ENCODE measurements at places on chromosomes 4 and X.

DNA sequence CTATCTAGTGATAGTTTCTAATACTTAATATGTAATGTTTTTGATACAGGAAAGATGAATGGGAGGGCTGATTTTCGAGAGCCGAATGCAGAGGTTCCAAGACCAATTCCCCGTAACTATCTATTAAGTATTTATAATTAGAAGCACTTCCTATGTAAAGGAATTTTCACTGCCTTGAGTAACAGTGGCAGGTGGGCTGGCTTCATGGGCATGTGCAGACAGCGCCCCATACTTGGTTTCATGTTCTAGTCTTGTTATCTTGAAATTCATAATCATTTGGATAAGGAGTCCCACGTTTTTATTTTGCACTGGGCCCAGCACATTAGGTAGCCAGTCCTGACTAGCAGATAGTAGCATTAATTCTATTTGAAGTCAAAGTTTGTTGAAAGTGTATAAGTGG is 1.7 kb downstream of the OCIAD1 start:
- no peak for DNase-seq

GRCh38 chrX:40531056-40531826 is 49.5 kb upstream of the ATP6AP2 start:
- DNase-seq = no peak

- DNase-seq = no peak
Observed at GRCh38 chrX:32995427-32995826, 215.9 kb downstream of the DMD start.

DNA sequence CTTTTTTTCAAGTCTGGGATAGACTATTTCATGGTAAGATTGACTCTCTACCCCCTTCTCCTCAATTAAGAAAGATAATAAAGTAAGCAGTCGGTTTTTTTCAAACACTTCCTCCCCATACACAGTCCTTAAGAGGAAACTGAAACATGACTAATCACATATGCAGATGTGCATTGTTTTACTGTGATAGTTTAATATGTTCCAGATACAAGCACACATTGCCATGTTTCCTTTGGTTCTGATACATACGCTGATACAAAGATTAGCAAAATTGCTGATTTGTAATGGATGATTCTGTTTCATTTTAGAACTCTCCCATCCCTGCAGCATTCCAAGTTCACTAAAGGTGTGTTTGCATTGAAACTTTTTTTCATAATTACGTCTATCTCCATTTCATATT is 76.1 kb downstream of the FBXO8 start:
- DNase-seq = no peak

DNA sequence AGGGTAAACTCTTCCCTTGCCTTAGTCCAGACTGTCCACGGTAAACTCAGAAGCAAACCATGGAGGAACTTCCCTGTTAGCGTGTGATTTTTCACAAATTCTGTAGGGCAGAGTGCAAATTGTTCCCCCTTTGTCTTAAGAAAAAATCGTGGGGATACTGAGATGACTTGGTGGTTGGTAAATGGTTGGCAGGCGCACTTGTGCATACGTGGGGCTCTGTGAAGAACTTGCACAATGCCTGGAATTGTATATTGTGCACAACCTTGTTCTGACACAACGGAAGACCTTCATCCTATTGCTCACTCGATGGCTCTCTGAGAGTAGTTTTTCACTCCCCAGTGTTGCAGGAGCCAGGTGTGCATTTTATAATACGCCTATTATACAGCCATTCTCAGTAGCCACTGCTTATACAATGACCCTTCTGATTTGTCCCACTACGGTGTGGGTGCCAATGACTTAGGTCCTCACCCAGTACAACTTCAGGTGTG is 150.0 kb downstream of the SPRY1 start:
- DNase-seq = no peak

GRCh38 chr4:156705311-156705710 is 266.3 kb downstream of the PDGFC start:
- no peak for DNase-seq

GRCh38 chrX:45300638-45301037 is 100.0 kb upstream of the DIPK2B start:
- no peak for DNase-seq

- no peak for DNase-seq
Observed at GRCh38 chr4:186158966-186159365, 32.4 kb upstream of the CYP4V2 start.

- no peak for DNase-seq
Observed at GRCh38 chrX:24480400-24480865, 15.3 kb downstream of the PDK3 start.

- peak; percentile 70 for DNase-seq
Observed at GRCh38 chrX:12956704-12957534, 18.0 kb upstream of the TMSB4X start.

- no peak for DNase-seq
Observed at GRCh38 chrX:71581210-71581609, 3.0 kb downstream of the GCNA start.

- DNase-seq = no peak
Observed at GRCh38 chr4:165379678-165380064, 863 bp downstream of the CPE start.

- DNase-seq = no peak
Observed at GRCh38 chr4:145298885-145299284, 118.5 kb upstream of the OTUD4 start.

- DNase-seq = no peak
Observed at GRCh38 chrX:7983581-7983980, 56.4 kb upstream of the PNPLA4 start.

- no peak for DNase-seq
Observed at GRCh38 chrX:118593407-118593806, 97.8 kb downstream of the DOCK11 start.

GRCh38 chr4:113555868-113556267 is 205.7 kb downstream of the CAMK2D start:
- no peak for DNase-seq

- no peak for DNase-seq
Observed at GRCh38 chr4:6962211-6963041, 52.8 kb downstream of the TBC1D14 start.

DNA sequence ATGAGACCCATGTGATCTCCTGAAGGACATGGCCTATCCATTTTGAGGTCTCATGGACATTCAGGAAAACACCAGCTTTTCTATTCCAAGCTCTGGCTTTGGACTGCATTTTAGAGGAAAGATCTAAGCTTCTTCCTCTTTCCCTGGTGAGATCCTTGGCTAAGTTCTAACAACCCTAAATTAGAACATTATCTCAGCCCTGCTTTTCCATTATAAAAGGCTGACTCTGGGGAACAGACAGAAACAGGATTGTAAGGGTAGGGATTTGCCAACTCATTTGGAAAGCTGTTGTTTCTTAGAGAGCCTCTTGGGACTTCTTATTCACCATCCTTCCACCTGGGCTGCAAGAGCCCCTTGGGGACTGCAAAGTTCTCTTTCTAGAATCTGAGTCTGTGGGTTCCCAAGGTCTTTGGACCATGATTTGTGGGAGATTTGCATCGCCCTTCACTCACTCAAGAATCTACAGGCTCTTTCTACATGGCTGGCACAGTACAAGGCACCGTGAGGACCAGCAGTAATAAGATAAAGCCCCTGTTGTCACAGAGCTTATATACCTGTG is 146.9 kb downstream of the FNIP2 start:
- no peak for DNase-seq

DNA sequence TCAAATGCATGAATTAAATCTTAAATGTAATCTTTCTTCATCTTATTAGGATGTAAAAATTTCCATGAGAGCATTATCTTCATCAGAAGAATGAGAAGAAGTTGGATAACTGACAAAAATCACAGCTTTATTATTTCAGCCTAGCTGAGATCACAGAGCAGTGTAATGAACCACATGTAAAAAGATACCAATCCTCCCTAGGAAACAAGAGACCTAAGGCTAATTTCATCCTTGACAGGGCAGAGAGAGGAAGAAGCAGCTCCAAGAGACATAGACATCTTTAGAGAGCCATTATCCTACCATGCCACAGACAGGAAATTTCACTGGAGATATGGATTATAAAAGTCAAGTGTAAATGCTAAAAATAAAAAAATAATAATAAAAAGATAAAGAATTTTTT is 40.9 kb upstream of the IL15 start:
- no peak for DNase-seq

GRCh38 chr4:184362396-184362795 is 112.0 kb downstream of the IRF2 start:
- DNase-seq = no peak

DNA sequence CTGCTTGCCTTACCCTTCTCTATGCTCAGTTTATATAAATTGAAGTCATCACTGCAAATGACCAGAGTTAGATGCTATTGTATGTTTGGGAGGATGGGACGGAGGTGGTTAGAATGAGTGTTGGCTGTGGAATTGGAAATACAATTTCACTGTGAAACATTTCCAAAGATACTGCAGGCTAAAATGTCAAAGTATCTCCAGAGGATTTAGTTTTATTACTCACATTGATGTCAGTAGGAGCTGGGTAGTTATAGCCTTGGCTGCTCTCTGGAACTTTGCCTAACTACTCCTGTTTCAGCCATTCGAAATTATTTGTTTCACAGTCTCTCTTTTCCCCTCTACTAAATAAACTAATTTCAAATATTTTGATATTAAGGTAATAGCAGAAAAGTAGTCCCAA is 92.6 kb upstream of the PPP3CA start:
- no peak for DNase-seq

GRCh38 chrX:140433582-140433981 is 71.3 kb downstream of the SOX3 start:
- no peak for DNase-seq

DNA sequence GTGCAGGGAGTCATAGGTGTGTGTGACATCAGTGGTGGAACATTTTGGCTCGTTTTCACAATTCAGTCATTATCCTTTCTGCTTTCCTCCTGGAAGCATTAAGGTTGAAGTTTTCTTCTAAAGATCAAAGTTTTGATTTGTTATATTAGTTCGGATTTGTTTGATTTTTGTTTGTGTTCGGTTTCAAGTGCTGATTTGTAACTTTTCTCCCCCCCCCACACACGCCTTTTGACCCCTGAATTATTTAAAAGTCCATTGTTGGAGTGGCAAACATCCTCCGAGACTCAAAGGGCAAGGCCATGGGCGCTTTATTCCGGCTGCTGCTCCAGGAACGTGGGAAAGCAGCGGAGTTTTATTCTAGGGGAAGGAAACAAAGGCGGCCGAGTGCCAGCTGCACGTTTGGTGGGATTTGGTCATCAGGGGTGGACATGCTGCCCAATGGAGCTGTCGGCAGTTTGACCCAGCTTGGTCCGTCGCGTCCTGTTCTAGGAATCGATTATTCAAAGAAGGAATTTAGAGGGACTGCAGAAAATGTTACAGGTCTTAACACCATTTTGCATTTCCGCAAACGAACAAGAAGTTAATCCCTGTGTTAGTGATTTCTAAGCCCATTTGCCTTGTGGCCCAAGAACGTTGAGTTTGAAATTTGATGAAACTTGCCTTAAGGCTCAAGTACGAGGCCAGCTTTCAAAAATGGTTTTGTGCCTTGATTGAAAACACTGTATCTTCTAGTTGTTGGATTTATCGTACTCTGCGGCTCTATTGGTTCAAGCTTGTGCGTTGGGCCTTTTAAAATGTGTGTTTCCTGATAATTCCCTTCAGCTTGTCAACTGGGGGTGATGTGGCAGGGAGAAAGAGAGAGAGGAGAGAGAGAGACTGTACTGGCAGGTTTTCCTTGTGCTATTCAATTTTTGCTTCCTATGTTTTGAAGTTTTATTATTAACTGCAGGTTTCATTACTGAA is 565 bp upstream of the ZNF41 start:
- no peak for DNase-seq

DNA sequence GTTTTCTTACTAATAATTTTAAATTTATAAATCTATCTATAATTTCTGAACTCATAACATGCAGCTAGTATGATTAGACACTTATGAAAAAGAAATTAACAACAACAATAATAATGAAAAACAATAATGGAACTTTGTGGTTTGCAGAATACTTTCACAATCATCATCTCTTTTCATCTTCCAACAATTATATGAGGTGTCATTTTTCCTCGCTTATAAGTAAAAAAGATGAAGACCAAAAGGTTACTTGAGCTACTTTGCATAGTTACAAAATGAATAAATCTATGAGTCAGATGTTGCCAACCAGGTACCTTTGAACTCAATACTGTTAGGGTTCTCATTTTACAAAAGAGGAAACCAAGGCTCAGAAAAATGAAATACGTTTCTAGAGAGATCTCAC is 98.5 kb upstream of the ELOVL6 start:
- no peak for DNase-seq

DNA sequence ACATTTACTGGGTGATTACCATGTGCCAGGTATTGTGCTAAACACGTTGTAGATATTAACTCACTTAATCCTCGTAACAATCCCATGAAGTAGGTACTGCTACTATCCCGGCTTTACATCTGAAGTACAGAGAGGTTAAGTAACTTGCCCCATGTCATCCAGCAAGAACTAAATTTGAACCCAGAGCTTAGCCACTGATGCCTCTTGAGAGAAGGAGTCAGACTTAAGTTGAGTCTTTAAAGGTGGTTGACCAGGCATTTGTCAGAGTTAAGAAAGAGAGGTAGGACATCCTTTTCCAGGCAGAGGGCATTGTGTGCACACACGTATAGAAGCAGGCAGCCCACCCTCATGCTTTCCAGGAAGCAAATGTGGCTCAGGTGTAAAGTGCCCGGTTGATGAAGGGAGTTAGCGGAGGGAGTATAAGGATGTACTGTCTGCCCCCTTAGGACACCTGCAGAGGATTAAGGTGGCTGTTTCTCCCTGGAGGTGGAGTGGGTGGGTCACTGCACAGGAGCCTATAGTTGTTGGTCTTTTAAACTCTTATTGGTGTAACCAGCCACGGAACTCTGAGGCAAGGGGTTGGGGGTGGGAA is 335 bp upstream of the CD38 start:
- no peak for DNase-seq

- DNase-seq = no peak
Observed at GRCh38 chrX:154750301-154751202, at the start of gene GAB3. TSS of gene GAB3 (minus strand) at chrX:154751077. CDS start at chrX:154751025, 52 bp downstream.

DNA sequence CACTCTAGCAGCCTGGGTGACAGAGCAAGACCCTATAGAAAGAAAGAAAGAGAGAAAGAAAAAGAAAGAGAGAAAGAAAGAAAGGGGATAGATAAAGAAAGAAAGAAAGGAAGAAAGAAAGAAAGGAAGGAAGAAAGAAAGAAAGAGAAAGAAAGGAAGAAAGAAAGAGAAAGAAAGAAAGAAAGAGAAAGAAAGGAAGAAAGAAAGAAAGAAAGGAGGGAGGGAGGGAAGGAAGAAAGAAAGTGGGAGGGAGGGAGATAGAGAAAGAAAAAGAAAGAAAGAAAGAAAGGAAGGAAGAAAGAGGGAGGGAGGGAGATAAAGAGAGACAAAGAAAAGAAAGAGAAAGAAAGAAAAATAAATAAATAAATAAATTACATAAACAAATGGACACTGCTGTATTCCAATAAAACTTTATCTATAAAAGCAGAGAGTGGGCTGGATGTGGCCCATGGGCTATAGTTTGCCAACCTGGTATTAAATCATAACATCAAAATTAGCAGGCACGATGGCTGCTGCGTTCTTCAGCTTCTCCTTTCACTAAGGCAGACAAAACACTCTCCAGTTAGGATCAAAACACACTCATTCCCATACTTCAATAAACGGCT is 165.0 kb downstream of the ZNF674 start:
- DNase-seq = no peak

GRCh38 chrX:42772874-42773273 is 5.1 kb downstream of the PPP1R2C start:
- no peak for DNase-seq

All from HTR-8/SVneo (cell line).